GM23248 (cell line): ENCODE measurements at places on chromosomes 7 and 10. TPM values are rescaled to one million over a fixed set of nuclear protein-coding genes. Genes with fewer than 3 reads are reported as not detected.

Gene SPRN
- total RNA-seq = 0.22 and 0.76 TPM in 2 replicates

Gene SEMA3E
- total RNA-seq = 0.32 and 1.6 TPM in 2 replicates

Gene INPP5F
- 9.9 and 10.9 TPM in 2 replicates for total RNA-seq

Gene VAX1
- not detected in 2 replicates for total RNA-seq

GRCh38 chr7:119270045-119270464 lies 1002.9 kb upstream of the KCND2 start:
- no peak overlapping the region for H3K4me3 ChIP-seq
- H3K27me3 ChIP-seq = no peaks in the 10 kb centered on the region
- no peaks in the 10 kb centered on the region for H3K4me1 ChIP-seq
- no peak overlapping the region for H3K27ac ChIP-seq
- peak; percentile 82 for DNase-seq

GRCh38 chr10:35214607-35215020 lies 88.0 kb downstream of the CREM start:
- DNase-seq = no peak
- H3K27me3 ChIP-seq = no peaks in the 10 kb centered on the region
- H3K4me1 ChIP-seq = no peaks in the 10 kb centered on the region
- no peak overlapping the region for H3K27ac ChIP-seq

DNA sequence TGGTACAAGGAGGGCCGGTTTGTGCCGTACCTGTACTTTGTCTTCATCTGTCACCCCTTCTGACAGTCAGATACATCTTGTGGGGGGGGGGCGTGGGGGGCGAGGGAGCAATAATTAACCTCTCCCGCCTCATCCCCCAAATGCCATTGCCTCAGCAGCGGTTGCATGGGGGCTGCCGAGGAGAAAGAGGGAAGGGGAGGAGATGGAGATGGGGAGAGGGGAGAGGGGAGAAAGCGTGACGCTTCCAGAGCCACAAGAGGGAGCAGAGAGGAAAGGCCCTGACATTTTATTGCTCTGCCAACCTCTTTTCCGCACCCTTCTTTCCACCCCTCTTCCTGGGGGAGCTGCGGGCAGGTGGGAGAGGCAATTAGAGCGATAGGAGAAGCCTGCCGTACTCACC lies 11.8 kb downstream of the KAZALD1 start:
- H3K36me3 ChIP-seq = no peaks in the 10 kb centered on the region
- no peak overlapping the region for H3K27ac ChIP-seq
- H3K27me3 ChIP-seq = peaks cover 38% of the 10 kb centered on the region

- no peak overlapping the region for H3K4me3 ChIP-seq
- H3K36me3 ChIP-seq = no peaks in the 10 kb centered on the region
- H3K4me1 ChIP-seq = peaks cover 4% of the 10 kb centered on the region; the same call in 1 of the 2 replicates
Measured at GRCh38 chr7:99210265-99210970, 2.5 kb upstream of the KPNA7 start.

GRCh38 chr10:77780180-77780579 lies 142.6 kb upstream of the KCNMA1 start:
- H3K4me3 ChIP-seq = no peak overlapping the region
- no peaks in the 10 kb centered on the region for H3K27me3 ChIP-seq
- H3K27ac ChIP-seq = no peak overlapping the region
- H3K4me1 ChIP-seq = peaks cover 14% of the 10 kb centered on the region
- no peaks in the 10 kb centered on the region for H3K36me3 ChIP-seq
- no peak for DNase-seq
